D341Med (cell line): ENCODE measurements at places on chromosomes 2 and 18.

GRCh38 chr2:240300840-240301239 lies 134.6 kb upstream of the GPC1 start:
- DNase-seq = no peak

DNA sequence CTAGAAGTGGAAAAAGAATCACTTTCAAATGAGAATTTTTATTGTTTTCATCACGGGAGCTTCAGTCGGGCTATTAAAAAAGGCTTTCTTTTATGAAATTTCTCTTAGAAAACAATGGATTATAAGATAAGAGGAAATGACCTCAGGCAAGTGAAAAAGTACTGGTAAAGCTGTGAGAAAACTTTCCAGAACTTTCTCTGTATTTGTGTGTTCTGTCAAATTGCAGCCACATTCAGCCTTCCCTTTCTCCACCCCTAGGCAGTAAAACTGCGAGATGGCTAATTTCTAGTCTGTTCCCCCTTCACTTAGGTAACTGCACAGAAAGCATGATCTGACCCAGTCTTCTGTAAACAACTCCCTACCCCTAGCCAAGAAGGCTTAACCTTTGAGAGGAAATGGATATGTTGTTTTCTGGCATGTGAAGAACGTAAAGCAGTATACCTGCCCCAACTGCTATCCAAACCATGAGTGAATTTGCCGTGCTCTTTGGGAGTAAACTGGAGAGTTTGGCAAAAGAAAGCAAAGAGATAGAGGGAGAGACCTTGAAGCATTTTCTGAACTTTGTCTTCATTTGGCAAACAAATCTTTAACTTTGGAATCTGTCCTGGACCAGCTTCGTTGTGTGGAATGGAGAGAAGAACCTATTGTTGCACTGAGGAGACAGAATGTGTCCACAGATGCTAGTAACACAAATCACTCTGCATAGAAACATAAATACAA lies 105.4 kb downstream of the ETAA1 start:
- no peak for DNase-seq

DNA sequence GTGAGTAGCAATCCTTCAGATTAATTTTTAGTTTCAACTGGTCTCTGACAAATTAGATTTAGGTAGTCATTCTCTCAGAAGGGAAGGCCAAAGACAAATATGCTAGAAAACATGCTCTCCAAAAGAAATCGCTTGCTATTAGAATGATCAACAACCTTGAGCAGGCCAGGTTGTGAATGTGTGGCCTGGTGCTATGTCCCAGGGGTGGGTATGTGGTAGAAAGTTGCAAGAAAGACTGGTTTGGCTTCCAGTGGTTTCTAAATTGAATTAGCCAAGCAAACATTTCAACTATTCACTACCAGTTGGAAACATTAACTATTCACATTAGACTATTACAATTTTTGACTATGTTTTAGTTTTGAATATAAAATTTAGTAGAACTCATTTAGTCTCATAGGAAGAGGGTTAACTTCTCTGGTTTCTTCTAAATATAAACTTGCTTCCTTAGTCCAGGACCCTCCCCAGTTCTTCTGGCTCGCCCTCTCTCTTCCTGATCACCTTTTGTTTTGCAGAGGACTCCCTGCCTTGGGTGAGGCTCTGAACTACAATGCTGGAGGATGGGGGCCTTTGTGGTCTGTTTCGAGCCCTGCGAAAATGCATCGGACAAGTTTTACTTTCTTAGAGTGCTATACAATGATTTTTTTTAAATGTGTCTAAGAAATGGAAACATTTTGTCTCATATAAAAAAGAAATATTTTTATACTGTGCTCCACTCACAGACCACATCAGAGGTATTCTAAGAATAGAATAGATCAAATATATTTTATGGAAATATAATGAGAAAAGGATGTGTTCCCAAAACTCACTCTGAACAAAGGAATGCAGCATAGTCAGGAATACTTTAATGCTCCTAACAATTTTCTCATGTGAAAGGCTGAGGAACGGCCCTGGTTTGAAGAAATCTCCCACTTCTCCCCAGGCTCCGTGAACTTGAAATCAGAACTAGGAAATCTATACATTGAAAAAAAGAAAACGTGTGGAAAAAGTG lies 375.0 kb upstream of the ZEB2 start:
- no peak for DNase-seq

GRCh38 chr2:9918275-9918674 lies 33.2 kb upstream of the GRHL1 start:
- DNase-seq = no peak

DNA sequence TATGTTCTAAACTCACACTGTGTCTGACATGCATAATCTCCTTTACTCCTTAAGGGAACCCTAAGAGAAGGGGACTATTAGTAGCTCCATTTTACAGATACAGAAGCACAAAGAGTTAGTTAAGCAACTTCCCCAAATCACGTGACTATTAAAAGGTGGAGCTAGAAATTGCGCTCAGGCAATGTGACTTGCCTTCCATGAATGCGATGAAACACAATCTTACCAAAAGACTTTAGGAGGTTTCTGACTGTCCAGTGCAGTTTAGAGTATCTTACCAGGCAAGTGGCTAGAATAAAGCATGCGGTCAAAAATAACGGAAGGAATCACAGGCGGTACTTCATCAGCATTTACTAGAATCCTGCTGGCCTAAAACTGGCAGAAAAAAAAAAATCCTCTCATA lies 70.4 kb downstream of the ZNF521 start:
- no peak for DNase-seq

DNA sequence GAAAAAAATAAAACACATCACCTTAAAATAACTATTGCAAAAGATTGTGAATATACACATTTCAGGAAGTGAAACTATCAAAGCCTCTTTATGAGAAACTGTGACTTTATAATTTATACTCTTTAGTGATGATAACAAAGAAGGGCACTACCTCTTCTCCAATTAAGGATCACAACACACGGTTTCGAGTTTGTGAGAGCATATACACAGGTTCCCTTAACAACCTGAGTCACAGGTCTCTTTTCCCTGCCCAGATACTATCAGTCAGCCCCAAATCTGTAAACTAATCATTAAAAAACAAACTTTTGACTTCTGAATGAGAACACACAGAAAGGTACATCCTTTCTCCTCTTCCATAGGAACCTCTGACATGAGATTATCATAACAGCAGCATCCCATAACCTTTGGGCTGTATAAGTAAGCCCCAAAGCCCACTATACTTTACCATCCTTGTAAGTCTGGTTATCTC lies 44.9 kb downstream of the PTPN2 start:
- DNase-seq = no peak

DNA sequence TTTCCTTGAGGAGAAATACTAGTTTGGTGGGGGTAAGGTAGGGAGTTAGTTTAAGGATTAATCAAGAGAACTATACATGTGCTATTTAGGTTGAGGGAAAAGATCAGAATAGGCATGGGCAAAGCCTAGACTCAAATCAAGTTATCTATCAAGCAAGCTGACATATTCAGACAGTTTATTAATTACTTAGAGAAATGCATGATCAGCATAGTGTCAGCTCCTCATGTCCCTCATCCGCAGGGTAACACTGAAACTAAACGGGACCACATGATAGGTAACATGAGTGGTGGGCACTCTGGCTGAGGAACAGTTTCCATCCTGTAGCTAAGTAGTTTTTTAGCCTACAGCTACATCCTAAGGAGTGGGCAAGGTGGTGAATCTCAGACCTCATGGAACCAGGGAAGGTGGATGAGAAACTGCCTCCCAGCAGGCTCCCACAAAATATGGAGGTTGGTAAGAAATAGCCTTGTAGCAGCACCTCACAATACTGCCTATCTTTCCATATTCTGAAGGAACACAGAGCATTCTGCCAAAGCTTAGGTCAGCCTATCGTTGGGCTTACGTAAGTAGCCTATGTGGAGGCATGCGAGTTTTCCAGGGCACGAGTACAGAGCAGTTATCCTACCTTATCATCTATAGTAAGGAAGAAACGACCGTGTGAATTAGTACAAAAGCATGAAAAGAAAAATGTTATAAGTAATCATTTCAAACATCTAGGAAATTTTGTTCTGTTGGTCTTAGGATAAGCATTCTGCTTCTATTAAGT lies 18.4 kb downstream of the ZC3H6 start:
- no peak for DNase-seq

DNA sequence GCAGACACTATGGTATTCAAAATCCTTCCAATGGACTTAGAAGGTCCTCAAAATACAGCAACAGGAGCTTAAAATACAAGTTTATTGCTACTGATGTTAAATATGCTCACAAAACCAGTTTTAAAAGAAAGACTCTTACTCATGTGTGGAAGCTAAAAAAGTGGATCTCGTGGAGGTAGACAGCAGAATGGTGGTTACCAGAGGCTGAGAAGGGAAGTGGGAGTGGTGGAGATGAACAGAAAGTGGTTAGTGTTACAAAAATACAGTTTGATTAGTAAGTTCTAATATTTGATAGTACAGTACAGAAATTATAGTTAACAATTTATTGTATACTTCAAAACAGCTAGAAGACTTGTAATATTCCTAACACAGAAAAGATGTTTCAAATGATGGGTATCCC lies 12.1 kb downstream of the ADAM17 start:
- DNase-seq = no peak

GRCh38 chr2:97857553-97857952 lies 138.2 kb downstream of the TMEM131 start:
- DNase-seq = no peak

DNA sequence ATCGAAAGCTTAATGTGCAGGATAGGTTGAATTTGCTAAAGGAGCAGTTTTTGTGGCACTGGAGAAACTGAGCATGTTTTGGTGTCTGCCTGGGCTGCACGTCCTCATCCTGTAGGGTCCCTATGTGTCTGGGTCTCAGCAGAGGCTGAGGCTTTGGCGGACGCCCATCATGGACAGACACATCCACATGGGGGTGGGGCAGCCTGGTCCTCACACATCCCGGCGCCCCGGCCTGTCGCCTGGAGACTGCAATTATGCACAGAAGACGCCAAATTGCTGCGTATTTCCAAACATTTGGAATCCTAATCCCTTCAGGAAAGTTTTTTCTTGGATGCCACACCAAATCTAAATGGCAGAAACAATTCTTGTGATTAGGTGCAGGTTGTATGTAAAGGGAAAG lies 128.2 kb upstream of the TWIST2 start:
- no peak for DNase-seq

GRCh38 chr2:144111437-144111836 lies 408.5 kb downstream of the ZEB2 start:
- no peak for DNase-seq

- no peak for DNase-seq
Observed at GRCh38 chr2:150939087-150939486, 322.6 kb downstream of the RBM43 start.

- no peak for DNase-seq
Observed at GRCh38 chr2:218317303-218317630, 25.0 kb upstream of the TMBIM1 start.

DNA sequence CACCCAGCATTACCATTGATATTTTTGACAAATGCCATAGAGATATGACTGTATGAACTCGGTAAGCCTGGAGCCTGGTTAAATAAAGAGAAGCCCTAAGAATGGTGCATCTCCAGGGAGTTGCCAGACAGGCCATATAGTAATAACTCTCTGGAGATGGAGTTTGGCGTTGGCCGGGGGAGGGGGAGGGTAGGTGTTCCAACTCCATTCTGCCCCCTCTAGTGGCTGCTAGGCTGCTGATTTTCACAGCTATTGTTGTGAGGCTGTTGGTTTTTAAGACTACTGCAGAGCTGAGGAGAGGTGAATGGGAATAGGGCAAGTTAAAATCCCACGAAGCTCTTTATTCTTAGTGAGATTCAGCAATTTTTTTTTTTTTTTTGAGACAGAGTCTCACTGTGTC lies 99.9 kb downstream of the GALNT14 start:
- no peak for DNase-seq

DNA sequence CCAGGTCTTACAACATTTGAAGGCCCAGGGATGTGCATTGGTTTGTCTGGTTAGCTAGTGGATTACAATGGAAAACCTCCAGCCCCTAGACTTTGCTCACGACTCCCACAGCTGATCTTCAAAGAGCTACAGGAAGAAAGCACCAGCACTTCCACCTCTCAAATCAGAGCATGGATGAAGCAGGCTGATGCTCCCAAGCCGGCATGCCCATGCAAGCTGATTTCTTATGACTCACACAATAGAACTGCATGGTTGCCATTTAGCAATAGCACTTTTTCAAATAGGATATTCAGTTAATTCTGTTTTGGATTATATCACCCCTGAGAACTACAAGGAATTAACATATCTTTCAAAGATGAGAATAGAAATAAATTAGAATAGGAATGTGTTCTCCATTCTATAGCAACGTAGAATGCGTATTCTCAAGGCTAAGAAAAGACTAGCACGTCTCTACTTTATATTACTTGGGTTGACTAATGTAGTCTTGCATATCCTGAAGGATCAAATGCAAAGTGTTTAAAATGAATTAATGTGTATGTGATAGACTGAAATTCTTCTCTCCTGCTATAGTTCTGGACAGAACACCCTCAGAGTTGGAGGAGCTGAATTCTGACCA lies 292.4 kb downstream of the TRIB2 start:
- DNase-seq = no peak

GRCh38 chr18:57167617-57168308 lies 20.9 kb downstream of the BOD1L2 start:
- no peak for DNase-seq

GRCh38 chr2:119280680-119281079 lies 57.0 kb downstream of the STEAP3 start:
- no peak for DNase-seq

- DNase-seq = no peak
Observed at GRCh38 chr18:37299471-37300304, 265.9 kb downstream of the CELF4 start.

GRCh38 chr2:39424951-39425350 lies 12.1 kb downstream of the MAP4K3 start:
- DNase-seq = no peak

DNA sequence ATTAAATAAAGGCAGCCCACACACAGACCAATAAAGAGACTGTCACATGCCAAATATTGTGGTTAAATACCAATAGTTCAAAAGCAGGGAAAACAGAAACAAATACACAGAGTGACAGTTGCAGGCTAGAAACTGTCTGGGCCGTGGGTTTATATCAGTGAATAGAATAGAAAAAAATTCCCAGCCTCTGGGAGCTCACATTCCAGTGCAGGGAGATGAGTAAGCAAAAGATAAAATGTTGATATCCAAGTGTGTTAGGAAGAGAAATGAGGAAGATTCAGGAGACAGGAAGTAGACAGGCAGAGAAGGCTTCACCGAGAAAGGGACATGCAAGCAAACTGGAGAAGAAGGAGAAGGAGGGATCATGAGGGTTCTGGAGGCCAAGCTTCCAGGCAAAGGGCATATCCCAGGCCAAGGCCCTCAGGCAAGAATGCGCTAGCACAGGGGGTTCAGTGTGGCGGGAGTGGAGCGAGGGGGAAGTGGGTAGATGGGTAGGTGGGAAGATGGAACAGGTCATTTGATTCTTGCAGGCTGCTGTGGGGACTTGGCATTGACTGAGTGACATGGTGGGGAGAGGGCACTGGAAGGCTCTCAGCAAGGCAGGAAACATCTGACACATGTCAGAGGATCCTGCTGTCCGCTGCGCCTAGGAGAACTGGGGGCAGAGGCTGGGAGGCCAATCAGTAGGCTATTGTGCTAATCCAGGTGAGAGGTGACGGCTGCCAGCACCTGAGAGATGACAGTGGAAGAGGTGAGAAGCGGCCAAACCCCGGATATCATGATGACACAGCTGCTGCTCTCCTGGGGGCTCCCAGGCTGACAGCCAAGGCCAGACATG lies 89.2 kb downstream of the ZBTB7C start:
- no peak for DNase-seq
